ENCODE measurements at places on chromosomes 2 and 18. TPM values are rescaled to one million over a fixed set of nuclear protein-coding genes. Genes with fewer than 3 reads are reported as not detected.

The STAM2 gene
- total RNA-seq: 34.5 TPM

The ALPP gene
- total RNA-seq: not detected

The PER2 gene
- total RNA-seq: 3.9 TPM

The PRLH gene
- total RNA-seq: not detected

The FECH gene
- 30.4 TPM for total RNA-seq

The SPDYA gene
- 0.91 TPM for total RNA-seq

The RALBP1 gene
- 58.7 TPM for total RNA-seq

The IL1R1 gene
- 109 TPM for total RNA-seq

The MEP1B gene
- total RNA-seq: not detected

The CNDP1 gene
- total RNA-seq: not detected

The NT5DC4 gene
- total RNA-seq: 0.33 TPM

The CYP26B1 gene
- total RNA-seq: 1.1 TPM

The C2orf80 gene
- not detected for total RNA-seq

The MROH2A gene
- total RNA-seq: not detected

The ANKRD30BL gene
- total RNA-seq: not detected

The CRACDL gene
- total RNA-seq: 0.03 TPM

The LYPD1 gene
- 12.8 TPM for total RNA-seq

The CPO gene
- total RNA-seq: not detected

The C2orf92 gene
- total RNA-seq: 2.5 TPM

The PLGLB1 gene
- 0.40 TPM for total RNA-seq

The TSPYL6 gene
- not detected for total RNA-seq

The CDH19 gene
- 0.33 TPM for total RNA-seq

The IL1RL1 gene
- total RNA-seq: 40.2 TPM

The CHPF gene
- total RNA-seq: 341 TPM

The SERPINB11 gene
- not detected for total RNA-seq

The UPP2 gene
- total RNA-seq: not detected

Data from smooth muscle cell of the pulmonary artery (primary cell).